ENCODE measurements at places on chromosomes 16 and 17.
A peak's percentile ranks its signal among the peaks of the same experiment; 100 is the strongest.

- DNase-seq, result no peak
Observed at GRCh38 chr17:32931686-32932085, 3.7 kb downstream of the TMEM98 start.

DNA sequence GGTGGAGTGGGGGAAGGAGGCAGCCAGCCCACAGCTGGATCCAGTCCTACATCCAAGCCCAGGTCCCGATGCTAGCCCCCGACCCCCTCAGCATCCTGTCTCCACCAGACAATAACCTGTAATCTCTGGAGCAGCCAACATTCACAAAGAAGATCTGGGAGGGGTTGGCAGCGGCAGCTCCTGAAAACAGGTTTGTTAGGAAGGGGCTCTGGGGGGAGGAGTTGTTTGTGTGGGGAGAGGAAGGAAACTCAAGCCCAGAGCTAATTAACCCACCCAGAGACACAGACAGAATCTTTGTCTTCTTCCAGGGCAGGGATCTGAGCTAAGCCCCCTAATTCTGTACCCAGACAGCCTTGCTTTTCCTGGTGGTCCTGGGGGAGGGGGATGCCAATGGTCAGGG is 4.6 kb upstream of the C17orf113 start:
- DNase-seq, result no peak

GRCh38 chr17:13321951-13322701 is 279.6 kb downstream of the HS3ST3A1 start:
- no peak for DNase-seq

- DNase-seq, result no peak
Observed at GRCh38 chr17:29256735-29257466, 10.2 kb downstream of the CRYBA1 start.

- DNase-seq, result no peak
Observed at GRCh38 chr17:40963838-40964237, 2.9 kb downstream of the KRT39 start.

- DNase-seq, result no peak
Observed at GRCh38 chr16:51236583-51236982, 85.5 kb upstream of the SALL1 start.

GRCh38 chr16:82657239-82657638 is 30.5 kb downstream of the CDH13 start:
- DNase-seq, result no peak

- no peak for DNase-seq
Observed at GRCh38 chr17:76946772-76947135, 78.5 kb downstream of the MGAT5B start.

DNA sequence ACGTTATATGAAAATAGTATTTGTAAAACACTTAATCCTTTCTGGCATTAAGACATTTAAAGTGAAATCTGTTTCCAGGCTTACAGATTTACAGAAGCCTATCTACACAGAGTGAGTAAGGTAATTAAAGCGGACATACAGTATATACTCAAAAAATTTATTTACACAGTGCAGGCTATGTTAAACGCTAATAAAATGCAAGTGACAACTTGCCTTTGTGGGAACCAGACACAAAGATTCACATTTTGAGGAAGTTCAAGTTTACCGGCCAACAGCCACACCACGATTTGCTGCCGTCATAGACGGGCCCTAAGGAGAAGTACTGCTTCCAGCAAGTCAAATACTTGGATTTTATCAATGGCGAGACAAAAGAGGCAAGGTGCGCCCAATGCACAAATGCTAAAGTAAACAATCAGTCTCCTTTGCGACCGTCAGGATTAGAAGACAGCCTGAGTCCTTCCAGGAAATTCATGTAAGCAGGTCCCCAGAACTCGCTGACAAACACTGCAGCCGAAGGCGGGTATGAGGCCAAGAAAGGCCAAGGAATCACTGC is 801 bp downstream of the VPS35 start:
- DNase-seq, result no peak

- DNase-seq, result no peak
Observed at GRCh38 chr16:75566758-75567255, 628 bp downstream of the GABARAPL2 start.

DNA sequence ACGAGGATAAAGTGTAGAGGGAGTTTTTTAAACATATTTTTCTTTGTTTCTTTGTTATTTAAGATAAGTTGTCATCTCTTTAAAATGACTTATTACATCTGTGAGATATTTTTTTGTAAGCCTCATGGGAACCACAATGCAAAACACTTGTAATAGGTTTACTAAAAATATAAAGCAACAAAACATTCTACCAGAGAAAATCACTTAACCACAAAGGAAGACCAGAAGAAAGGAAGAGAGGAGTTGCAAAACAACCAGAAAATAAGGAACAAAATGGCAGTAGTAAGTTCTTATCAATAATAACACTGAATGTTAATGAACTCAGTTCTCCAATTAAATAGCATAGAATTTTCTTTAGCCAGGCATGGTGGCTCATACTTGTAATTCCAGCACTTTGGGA is 22.9 kb downstream of the DHRS7B start:
- DNase-seq, result no peak

GRCh38 chr16:962901-963814 is 7.6 kb downstream of the LMF1 start:
- DNase-seq, result no peak

DNA sequence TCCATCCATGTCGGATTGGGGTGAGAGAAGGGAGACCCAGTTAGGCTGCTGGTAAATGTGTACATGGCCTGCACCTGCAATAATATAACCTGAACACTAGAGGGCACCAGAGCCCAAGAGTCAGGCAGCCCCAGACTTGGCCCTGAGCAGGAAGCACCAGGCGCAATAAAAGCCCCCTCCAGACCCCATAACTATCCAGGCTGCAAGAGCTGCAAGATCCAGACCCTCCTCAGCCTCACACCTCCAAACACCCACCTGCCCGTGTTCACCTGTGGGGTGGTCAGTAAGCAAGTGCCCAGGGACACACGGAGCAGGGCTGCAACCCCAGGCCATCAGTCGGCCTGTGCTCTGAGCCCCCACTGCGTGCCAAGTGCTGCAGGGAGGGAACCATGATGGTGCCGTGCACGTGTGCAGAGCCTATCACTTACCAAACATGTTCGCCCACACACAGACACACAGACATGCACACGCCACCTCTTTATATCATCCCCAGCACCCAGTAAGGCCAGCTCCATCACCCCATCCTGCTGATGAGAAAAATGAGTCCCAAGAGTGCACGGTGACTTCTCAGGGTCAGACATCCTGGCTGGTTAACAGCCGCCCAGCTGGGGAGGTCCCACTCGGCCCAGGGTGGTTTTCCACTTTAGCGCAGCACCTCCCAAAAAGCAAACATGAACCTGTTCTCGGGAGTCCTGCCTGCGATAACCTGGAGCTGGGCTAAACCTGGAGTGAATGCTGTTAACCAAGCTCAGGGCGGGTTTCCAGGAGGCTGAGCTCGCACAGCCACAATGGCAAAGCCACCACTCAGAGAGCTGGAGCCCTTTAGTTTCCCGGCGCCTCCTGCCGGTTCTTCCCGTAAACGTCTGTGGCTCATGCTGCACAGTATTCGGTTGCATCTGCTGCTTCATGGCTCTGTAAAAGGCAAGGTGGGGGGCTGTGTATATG is 439.8 kb downstream of the SOX9 start:
- no peak for DNase-seq

GRCh38 chr17:79322211-79323123 is 247.8 kb downstream of the ENGASE start:
- no peak for DNase-seq

GRCh38 chr16:30876867-30877266 is 17.0 kb downstream of the BCL7C start:
- DNase-seq, result no peak

DNA sequence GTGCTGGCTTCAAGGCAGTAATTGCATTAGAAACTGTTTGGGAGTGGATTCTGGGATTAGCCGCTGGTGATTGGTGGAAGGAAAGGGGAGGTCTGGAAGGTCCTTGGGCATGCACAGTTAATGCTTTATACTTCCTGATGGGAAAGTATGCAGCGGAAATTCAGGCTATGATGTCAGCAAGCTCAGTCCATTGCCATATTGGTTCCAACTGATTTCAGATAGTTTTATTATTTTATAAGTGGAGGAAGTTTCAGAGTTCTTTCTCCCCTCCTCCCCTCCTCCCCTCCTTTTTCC is 8.1 kb upstream of the CMTR2 start:
- DNase-seq, result no peak

DNA sequence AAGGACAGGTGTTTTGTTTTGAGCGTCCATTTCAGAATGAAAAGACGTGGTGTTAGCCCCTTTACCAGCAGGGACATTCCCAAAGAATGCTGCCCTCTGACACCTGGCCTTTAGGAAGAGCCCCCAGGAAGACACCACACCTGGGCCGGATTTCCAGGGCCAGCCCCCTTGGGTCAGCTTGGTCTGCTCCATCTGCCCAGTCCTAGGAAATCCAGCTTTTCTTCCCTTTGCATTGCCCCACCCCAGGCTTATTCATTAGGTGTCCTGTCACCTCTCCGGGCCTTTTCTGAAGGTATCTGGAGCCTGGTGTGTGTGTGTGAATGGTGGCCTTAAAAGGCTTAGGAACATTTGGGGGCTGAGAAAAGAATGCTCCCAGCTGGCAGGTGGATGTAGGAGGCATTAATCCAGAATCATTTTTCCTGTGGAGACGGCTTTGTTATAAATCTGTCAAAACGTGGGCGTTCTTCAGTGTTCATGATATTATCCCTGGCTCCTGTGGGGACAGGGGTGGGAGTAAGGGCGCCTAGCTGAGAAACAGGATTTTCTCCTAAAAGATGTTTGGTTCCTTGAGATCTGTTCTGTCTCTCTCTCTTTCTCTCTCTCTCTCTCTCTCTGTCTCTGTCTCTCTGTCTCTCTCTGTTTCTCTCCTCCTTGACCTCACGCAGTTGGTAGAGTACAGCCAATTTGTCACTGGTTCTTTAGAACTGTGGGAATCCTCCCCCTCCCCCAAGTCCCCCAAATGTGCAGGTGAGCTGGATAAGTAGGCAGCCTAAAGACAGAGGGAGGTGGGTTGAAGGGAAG is 84.0 kb downstream of the NTN1 start:
- no peak for DNase-seq

DNA sequence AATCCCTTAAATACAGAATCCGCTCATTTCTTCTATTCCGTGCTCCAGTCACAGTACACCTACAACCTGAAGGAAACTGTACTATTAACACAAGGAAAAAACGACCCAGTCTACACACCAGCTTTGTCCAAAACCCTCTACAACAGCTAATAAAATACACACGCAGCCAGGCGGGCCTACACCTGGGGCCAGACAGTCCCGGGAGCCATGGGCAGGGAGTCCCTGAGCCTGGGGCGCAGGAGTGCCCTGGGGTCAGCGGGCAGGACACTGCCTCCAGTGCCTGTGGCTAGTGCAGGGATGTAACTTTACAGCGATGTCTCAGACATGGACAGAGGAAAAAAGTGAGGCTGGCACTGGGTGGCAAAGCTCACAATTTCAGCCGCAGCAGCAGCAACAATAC is 28.5 kb downstream of the GNPTG start:
- no peak for DNase-seq

GRCh38 chr17:49148171-49148570 is 15.6 kb downstream of the B4GALNT2 start:
- no peak for DNase-seq

GRCh38 chr16:30972872-30973271 is 12.1 kb upstream of the HSD3B7 start:
- DNase-seq, result no peak

DNA sequence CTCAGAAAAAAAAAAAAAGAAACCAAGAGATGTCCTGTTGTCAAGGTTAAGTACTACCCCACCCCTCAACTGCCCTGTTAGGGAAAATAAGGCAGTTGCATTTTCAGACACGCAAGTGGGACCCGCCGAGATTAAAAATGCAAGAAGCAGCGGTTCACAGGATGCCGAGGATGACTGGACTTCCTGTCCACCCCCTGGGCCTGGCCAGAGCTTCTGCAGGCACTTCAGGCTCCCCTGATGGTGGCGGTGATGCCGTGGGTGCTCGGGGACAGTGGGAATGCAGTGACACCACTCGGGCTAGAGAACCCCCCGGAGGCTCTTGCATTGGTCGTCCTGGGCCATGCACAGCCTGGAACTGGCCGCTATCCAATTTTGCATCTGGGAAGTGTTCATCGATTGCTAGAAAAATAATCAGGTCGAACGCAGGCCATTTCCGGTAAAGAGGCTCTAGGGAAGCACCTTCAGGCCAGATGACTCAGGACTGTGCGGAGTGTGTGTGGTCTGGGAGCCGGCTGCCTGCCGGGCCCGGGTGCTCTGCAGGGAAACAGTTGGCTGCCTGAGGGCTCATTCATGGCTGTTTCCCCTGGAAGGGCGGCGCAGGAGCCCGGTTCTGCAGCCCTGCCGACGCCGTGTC is 13.4 kb upstream of the CRISPLD2 start:
- no peak for DNase-seq

- peak; percentile 50 for DNase-seq
Observed at GRCh38 chr16:4624827-4625559, 367 bp downstream of the MGRN1 start.

- DNase-seq, result no peak
Observed at GRCh38 chr17:52027081-52027480, 131.4 kb downstream of the CA10 start.

DNA sequence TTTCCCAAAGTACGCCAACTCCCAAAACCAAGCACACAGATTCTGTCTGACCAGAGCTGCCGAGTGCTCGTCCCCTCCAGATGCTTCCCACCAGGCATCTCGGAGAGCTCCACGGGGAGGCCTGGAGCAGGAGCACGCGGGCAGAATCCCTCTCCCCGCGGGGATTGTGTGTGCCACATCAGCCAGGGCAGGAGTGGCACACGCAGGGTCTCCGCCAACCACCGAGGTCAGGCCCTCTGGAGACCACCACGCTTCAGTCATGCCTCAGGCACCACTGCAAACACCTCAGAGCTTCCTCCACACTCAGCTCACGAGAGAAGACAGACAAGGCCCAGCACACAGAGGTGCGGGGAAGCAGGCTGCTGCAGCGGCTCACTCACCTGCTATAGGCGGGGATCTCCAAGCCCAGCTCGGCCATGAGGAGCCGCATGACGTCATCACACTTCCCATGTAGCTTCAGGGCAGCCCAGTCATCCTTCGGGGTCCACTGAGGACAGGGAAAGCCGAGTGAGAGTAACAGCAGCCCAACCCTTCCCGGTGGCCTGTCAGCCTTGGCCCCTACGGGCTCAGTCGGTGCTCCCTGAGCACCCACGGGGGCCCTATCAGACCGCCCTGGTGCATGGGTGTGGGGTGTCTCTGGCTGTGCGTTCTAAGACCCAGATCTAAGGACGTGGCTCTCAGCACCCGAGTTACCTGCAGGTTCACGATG is 2.3 kb upstream of the PCYT2 start:
- DNase-seq, result no peak
